ENCODE measurements at places on chromosomes 6 and 20. TPM values are rescaled to one million over a fixed set of nuclear protein-coding genes. Genes with fewer than 3 reads are reported as not detected.

Gene C20orf204
- 0.60 TPM for total RNA-seq

Gene HINT3
- 18.1 TPM for total RNA-seq

Gene PLCG1
- total RNA-seq: 83.7 TPM

Gene HLA-DOB
- total RNA-seq: 0.32 TPM

Gene SLC22A16
- total RNA-seq: not detected

Gene MCM9
- 7.1 TPM for total RNA-seq

Gene CAGE1
- under 0.01 TPM for total RNA-seq

Gene OXT
- not detected for total RNA-seq

Gene EYA4
- total RNA-seq: 13.1 TPM

Gene ZHX3
- total RNA-seq: 12.8 TPM

Gene PAX1
- total RNA-seq: not detected

Gene SIRPG
- not detected for total RNA-seq
